ENCODE measurements at places on chromosomes 3 and 15.

GRCh38 chr15:88621789-88622604, 857 bp downstream of the AEN start:
- peak; percentile 29 for DNase-seq

GRCh38 chr3:97971679-97972567, at the start of gene RIOX2:
Gene RIOX2, minus strand, starts transcription at chr3:97972431. Its CDS starts 4,838 bp downstream, at chr3:97967593.
- DNase-seq, result peak; percentile 61

GRCh38 chr3:182241766-182242488, 530.2 kb downstream of the SOX2 start:
- DNase-seq, result no peak

- no peak for DNase-seq
These were observed 3.1 kb upstream of the PTH1R start for GRCh38 chr3:46874430-46874829.
